D721Med (cell line): ENCODE measurements at places on chromosomes 4 and X.

GRCh38 chrX:45712067-45712466, 511.4 kb upstream of the DIPK2B start:
- DNase-seq, result no peak

DNA sequence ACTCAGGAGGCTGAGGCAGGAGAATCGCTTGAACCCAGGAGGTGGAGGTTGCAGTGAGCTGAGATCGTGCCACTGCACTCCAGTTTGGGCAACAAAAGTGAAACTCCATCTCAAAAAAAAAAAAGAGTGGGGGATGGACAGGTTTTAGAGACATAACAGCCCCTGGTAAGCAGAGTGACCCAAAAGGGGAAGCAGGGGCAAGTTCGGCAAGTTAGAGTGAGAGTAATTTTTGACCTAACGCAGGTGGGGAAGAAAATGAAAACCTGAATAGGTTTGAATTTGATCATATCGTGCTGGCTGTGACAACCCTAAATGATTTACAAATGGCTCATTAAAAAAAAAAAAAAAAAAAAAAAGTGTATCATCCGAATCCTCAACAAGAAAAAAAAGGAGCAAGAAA, 25.7 kb upstream of the TMEM131L start:
- no peak for DNase-seq

DNA sequence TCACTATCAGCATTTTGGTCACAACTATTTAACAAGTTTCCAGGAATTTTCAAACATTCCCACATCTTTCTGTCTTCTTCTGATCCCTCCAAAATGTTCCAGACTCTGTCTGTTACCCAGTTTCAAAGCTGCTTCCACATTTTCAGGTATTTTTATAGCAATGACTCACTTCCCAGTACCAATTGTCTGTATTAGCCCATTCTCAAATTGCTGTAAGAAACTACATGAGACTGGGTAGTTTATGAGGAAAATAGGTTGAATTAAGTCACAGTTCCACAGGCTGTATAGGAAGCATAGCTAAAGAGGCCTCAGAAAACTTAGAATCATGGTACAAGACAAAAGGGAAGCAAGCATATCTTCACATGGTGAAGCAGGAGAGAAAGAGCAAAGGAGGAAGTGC, 475.0 kb upstream of the PCDH7 start:
- no peak for DNase-seq

- no peak for DNase-seq
These were observed 32.0 kb upstream of the SMIM10L2A start for GRCh38 chrX:135389717-135390116.

GRCh38 chr4:185640811-185641675, 105.7 kb upstream of the PDLIM3 start:
- no peak for DNase-seq

DNA sequence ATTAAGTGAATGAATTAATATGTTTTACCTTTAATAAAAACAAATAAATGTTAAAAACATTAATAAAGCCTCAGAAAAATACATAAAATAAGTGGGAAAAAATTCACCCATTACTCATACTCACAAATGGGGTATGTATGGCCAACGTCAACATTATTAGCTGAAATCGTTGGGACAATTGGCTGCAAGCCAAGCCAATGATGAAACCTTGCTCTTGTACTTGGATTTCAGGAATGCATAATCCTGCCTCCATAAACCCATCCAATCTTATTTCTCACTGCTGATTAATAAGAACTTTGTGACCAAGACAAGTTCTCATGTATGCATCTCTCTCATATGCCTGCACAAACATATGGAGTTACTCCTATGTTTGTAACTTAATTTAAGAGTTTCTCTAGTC, 35.3 kb upstream of the ADAMTS3 start:
- DNase-seq, result no peak

DNA sequence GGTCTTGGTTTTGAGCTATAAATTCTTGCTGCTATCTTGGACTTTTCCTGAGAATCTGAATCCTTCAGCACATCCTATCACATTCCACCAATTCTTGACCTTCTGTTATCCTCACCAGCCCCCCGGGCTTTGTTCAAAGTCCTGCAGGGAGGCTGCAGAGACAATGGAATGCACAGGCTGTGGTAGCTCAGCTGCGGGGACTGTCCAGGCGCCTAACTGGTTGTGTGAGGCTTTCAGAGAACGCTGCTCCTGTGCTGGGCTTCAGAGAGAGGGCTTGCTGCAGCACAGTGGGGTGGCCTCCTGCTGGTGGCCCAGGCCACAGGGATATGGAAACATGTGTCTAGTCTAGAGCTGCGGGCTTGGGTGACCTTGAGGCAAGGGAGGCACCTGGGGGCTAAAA, 196.3 kb upstream of the GATB start:
- no peak for DNase-seq

DNA sequence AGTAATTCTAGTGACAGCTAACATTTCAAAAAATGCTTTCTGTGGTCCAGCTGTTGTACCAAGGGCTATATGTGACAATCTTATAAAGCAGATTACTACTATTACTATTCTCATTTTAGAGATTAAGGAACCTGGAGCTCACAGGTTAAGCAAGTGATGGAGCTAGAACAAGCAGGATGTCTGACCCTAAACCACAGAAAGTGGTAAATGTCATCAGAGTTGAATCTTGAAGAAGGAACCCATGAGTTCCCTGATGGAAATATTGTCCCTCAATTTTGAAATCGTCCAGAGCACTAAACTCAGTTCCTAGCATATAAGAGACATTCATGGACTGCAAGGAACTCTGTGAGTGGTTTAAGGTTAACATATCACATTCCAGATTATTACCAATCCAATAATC, 214.0 kb downstream of the APBB2 start:
- no peak for DNase-seq

DNA sequence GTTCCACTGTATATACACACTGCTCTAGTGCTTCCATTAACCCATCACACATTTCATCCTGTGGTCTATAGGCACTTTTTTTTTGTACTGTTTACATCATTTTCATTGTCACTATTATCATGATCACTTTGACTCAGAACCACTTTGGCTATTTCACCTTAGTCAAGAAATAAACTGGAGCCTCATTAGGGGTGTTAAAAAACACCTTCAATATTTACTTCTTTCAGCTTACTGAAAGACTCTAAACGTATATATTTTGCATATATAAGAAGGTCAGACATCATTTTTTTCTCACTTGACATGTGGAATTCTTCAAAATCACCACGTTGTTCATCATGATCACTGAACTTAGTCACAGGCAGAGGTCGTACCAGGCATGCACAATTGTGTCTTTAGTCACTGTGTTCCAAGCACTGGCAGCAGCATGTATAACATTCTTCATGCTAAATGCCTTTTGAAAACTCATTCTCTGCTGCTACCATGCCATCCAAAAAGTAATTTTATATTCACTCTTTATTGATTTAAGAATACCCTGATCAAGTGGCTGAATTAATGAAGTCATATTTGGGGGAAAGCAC, 229.2 kb upstream of the ARSJ start:
- no peak for DNase-seq

DNA sequence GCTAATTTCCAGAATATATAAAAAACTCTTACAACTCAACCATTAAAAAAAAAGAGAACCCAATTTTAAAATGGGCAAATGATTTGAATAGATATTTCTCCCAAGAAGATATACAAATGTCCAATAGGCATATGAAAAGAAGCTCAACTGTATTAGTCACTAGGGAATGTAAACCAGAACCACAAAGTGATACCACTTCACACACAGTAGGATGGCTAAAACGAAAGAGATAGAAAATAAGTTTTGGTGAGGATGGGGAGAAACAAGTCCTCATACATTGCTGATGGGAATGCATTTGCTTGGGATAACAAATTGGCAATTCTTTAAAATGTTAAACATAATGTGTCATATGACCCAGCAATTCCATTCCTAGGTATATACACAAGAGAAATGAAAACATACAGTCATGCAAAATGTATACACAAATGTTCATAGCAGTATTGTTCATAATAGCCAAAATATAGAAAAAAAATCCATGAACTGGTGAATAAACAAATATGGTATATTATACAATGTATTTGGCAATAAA, 5.7 kb downstream of the TCEAL3 start:
- DNase-seq, result no peak

GRCh38 chr4:23782778-23783437, 106.9 kb downstream of the PPARGC1A start:
- DNase-seq, result no peak

DNA sequence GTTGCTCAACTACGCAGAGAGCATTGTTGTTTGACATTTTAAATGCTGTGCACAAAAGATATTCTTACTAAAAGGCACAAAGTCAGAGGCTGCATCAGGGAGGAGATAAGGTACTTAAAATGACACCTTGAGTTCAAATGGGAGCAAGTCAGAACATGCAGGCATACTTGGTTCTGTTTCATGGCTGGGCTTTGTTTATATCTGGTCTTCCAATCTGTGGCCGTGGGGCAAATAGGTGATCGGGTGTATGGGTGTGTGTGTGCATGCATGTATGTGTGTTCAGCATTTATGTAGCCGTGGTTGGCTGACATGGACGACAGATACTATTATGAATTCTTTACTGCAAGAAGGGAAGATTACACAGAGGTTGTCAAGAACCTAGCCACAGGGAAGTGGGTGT, 106.1 kb downstream of the RASL11B start:
- DNase-seq, result no peak

- DNase-seq, result no peak
These were observed 124.3 kb downstream of the STIM2 start for GRCh38 chr4:26984896-26985295.

DNA sequence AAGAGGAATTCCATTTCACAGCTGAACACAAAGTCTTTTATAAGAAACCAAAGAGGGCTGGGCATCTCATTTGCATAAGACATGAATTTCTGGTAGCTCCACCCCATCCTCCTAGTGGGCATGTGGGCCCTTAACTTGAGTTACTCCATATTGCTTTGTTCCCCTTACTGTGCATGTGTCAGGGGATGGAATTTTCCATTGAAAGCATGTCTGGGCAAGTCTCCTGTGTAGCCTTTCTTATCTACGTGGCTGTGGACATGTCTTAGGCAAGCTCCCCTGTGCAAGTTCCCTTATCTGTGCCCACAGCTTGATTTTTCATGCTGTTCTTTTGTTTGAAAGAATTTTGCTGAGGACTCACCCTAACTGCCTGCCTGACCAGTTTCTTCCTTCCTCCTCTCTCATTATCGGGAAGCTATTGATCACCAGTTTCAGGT, 123.5 kb upstream of the JADE1 start:
- no peak for DNase-seq

DNA sequence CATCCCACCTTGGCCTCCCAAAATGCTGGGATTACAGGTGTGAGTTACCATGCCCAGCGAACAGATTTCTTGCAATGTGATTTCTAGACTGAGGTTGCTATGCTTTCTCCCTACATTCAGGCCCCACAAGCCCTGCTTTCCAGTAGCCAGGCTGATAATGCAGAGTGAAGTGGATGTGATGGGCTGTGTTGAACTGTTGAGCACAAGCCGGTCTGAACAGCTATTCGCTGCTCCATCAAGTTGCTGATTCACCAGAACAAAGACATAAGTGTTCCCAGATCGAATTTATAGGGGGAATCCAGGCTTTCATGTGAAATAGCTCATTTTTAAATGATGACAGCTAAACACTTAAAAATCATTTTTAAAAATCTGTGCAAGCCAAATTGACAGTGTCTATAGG, 8.0 kb downstream of the NIPAL1 start:
- no peak for DNase-seq

- no peak for DNase-seq
These were observed 38.0 kb upstream of the SPARCL1 start for GRCh38 chr4:87567191-87567590.

DNA sequence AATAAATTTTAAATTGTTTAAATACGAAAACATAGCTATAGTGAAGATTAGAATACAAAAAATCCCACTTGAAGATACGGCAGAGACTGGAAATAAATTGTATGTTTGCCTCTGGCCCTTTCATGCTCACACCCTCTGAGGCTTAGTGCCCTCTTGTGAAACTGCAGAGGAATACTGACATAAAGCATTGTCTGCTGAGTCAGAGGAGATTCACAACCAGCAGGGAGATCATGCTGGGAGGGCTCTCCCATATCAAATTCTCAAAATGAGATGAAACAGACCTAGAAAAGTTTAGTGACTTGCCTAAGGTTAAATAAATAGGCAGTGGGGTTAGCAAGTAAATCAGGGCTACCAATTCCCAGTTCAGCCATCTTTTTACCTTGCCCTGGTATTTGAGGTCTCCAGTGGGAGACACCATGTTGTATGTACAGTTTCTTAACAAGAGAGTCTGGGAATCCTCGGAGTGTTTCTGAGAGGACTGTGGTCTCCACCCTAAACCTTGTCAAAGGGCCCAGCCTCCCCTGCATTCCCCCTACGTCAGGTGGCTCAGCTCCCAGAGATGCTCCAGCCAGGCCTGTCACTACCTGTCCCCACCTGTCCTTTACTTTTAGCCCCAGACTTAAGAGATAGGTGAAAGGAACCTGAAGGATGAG, 581.4 kb upstream of the DIPK2B start:
- DNase-seq, result no peak

DNA sequence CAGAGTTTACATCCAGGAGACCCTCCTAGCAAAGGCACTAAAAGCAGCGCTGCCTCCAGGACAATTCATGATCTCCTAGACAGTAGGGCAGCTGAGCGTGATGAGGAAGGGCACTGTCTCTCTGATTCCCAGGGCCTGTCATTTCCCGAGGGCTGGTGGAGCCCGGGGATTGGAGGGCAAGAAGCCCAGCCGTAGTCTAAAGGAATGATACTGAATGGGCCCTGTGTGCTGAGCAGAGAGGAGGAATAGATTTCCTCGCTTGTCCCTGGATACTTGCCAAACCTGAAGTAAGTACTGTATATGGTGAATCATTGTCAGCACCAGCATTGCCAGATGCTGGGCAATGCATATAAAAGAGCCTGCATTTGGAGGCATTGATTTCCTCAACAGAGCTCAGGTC, 88.0 kb upstream of the SLITRK2 start:
- DNase-seq, result no peak

DNA sequence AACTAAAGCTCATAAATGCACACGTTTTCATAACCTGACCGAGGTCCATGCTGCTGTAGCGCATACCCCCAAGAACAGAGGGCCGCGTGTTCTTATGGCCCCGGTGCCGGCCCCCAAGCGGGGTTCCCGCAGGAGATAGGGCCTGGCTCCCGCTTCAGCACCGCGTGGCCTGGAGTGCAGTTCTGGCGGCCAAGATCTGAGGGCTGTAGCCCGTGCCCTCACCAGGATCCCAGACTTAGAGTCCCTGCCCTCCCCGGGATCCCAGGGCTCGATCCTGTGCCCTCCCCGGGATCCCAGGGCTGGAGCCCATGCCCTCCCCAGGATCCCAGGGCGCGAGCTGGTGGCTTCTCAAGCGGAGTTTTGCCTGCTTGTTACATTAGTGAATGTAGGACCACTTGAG, 1.0 kb upstream of the GRPEL1 start:
- no peak for DNase-seq

DNA sequence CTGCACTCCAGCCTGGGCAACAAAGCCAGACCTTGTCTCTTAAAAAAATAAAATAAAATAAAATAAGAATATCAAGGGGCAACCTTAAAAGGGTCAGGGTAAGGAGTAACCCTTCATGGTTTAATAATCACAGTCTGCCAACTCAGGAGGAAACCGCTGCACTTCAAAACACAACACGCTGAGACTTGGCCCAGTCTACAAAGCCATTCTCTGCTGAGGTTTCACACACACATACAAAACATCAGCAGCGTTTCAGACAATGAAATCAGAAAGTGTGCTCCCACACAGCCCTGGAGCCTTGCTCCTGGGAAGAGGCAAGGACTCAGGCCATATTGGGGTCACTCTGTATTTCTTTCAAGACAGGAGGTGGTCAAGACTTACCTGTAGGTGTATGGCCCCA, 18.3 kb downstream of the SCARB2 start:
- DNase-seq, result no peak

- no peak for DNase-seq
These were observed 958 bp downstream of the CUL4B start for GRCh38 chrX:120559804-120560203.

GRCh38 chr4:84063619-84064018, 435.5 kb downstream of the NKX6-1 start:
- peak; percentile 25 for DNase-seq
